ENCODE measurements at places on chromosomes 13 and 19. TPM values are rescaled to one million over a fixed set of nuclear protein-coding genes. Genes with fewer than 3 reads are reported as not detected.

The MLNR gene
- not detected for total RNA-seq

DNA sequence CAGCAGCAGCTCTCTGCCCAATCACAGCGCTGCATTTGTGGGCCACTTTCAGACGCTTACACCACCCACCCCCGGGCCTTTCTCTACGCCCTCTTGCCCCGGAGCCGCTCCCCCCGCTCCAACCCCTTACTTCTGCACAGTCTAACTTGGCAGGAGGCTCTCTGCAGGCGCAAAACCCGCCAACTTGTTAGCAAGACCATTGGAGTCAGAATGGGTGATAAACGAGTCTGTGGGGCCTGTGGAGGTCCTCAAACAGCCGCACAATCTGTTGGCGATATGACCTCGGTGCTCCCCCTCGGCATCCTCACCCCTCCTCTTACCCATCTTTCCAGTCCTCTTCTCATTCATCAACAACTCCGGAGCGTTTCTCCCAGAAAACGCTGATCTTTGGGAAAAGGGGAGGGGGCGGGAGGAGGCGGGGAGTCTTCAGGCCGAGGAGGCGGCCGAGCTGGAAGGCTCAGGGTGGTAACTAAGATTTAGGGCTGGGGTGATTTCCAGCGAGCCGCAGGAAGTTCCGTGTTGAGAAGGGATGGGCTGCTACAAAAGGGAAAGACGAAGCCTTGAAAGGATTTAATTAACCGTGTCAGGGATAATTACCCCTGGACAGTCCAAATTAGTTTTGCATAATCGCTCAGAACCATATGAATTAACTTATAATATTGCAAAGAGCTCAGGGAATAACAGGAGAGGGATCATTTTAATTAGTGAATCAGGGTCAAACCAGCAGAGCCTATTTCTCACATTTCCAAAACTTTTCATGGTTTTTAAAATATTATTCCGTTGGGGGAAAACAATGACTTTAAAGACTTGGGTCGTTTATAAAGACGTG lies 4.1 kb downstream of the SOX21 start:
- DNase-seq, result no peak

The SARS2 gene
- 12.6 TPM for total RNA-seq

DNA sequence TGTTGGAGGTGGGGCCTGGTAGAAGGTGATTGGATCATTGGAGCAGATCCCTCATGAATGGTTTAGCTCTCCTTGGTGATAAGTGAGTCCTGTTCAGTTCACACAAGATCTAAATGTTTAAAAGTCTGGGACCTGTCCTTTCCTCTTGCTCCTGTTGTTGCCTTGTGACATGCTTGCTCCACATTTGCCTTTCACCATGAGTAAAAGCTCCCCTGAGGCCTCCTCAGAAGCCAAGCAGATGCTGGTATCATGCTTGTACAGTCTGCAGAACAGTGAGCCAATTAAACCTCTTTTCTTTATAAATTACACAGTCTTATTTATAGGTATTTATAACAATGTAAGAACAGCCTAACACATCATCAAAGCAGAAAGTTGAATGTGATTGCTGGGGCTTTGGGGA lies 24.2 kb upstream of the RFC3 start:
- no peak for DNase-seq

The CBARP gene
- 1.9 TPM for total RNA-seq

Data from cardiac septum (tissue), 1 donor.